ENCODE measurements at places on chromosomes 6 and 20.

DNA sequence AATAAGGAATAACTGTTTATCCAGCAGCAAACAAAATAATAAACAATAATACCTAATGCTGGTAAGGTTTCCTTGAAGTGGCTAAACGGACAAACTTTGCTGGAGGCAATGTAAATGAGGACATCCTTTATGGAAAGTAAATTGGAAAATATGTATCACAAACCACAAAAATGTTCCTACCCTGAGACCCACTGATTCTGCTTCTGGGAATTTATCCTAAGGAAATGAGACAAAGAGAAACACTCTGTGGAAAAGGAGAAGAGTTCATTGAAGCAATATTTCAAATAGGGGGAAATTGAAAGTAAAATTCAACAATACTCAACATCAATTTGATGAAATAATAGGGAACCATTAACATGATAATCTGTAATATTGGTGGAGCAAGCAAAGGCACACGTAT lies 37.9 kb downstream of the MAFB start:
- peak; percentile 87 for DNase-seq

- no peak for DNase-seq
These were observed 4.5 kb downstream of the BCAS4 start for GRCh38 chr20:50799176-50799889.

DNA sequence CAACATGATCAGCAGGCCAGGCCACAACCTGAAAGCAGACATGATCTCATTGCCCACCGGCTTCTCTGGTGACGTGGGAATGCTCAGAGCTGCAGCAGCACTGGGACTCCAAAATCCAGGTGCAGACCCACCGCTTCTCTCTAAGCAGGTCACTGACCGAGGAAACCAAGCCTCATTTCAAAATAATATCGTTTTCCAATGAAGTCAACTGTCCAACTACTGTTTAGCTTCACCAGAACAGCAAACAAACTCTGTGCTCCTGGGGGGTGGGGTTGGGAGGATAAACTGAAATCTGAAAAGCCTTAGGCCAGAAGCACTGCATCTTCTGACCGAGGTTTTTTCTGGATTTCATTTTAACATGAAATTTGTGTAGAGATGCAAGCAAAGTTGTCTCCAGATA lies at the start of gene GPLD1:
TSS of gene GPLD1 (minus strand) at position 109 of the 400 bp plus-strand sequence. CDS start at position 42, 67 bp downstream.
- no peak for DNase-seq

DNA sequence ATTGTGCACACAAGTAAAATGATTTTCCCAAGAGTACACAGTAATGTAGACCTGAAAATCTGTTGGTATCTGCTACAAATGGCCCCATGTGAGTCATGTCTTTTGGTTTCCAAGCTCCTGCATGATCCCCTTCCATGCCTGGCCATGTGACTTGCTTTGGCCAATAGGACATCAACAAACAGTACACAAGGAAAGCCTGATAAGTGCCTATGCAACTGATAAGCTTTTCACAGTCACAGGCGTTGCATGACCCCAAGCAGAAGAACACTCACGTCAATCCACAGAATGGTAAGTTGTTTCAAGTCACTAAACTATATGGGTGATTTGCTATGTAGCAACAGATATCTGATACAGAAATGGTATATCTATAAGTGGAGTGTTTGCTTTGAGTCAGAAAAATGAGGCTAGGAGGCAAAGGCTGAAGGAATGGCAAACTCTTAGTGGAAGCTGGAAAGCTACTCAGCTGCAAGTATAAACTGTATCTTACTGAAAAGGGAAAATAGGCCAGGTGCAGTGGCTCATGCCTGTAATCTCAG lies 160.1 kb upstream of the BEND3 start:
- peak; percentile 52 for DNase-seq

DNA sequence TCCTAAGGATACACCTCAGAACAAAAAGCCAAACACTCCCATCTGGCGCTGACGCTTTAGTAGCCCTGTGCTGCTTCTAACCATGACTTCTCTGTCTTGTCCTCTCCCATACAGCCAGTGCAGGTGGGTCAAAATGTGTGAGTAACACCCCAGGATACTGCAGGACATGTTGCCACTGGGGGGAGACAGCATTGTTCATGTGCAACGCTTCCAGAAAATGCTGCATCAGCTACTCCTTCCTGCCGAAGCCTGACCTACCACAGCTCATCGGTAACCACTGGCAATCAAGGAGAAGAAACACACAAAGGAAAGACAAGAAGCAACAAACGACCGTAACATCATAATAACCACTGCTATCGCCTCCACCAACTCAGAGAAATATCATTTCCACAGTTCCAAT lies 1.4 kb downstream of the DEFB132 start:
- DNase-seq, result peak; percentile 62

- no peak for DNase-seq
These were observed 95.9 kb upstream of the COL21A1 start for GRCh38 chr6:56343295-56343694.

DNA sequence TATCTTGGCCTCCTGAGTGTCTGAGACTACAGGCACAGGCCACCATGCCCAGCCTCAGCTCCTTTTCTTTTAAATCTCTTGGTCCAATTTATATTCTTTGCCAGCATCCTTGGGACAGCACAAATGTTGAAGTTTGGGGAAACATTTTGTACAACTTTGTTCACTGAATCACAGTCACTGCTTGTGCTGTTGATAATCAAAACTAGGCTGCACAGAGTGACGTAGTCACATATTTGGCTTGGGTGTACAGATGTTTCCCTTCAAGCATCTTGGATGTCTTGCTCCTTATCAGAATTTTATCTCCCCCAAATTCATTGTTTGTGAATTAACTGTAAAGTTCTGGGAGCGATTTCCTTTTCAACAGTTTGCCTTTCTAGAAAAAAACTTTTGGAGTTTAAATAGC lies 17.9 kb downstream of the CARMIL1 start:
- DNase-seq, result no peak

DNA sequence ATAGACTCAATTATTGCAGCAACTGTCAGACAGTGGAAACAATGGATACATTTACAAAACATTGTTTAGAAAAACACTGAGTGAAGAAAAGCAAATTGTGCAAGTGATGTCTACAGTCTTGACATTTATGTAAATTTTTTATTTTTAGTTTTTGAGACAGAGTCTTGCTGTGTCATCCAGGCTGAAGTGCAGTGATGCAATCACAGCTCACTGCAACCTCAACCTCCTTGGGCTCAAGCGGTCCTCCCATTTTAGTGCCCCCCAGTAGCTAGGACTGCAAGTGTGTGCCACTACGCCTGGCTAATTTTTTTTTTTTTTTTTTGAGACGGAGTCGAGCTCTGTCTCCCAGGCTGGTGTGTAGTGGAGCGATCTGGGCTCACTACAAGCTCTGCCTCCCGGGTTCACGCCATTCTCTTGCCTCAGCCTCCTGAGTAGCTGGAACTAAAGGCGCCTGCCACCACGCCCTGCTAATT lies 9.7 kb downstream of the CNBD2 start:
- no peak for DNase-seq

DNA sequence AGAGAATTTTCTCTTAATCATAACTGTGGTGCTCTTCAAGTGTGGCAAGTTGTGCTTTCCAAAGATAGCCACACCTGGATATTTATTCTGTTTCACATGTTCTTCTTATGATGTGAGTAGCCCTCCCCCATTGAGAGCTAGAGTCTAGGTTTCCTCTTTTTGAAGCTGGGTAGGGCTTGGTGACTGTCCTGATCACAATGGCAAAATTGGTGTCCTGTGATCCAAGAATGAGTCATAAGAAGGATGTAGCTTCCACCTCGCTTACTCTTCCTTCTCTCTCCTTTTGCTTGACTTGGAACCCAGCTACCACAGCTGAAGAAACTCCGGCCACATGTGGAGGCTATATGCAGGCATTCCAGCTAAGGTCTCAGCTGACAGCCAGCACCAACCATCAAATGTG lies 7.4 kb upstream of the IGF2R start:
- DNase-seq, result peak; percentile 53

GRCh38 chr6:17610835-17611234 lies 10.7 kb downstream of the FAM8A1 start:
- DNase-seq, result no peak

GRCh38 chr6:138417493-138418117 lies 13.6 kb downstream of the HEBP2 start:
- no peak for DNase-seq

GRCh38 chr6:4136354-4136831 lies 1.0 kb upstream of the ECI2 start:
- DNase-seq, result no peak

- DNase-seq, result no peak
These were observed 33.0 kb downstream of the HDDC2 start for GRCh38 chr6:125268765-125269164.

- peak; percentile 68 for DNase-seq
These were observed 88.0 kb upstream of the UST start for GRCh38 chr6:148658681-148659430.

DNA sequence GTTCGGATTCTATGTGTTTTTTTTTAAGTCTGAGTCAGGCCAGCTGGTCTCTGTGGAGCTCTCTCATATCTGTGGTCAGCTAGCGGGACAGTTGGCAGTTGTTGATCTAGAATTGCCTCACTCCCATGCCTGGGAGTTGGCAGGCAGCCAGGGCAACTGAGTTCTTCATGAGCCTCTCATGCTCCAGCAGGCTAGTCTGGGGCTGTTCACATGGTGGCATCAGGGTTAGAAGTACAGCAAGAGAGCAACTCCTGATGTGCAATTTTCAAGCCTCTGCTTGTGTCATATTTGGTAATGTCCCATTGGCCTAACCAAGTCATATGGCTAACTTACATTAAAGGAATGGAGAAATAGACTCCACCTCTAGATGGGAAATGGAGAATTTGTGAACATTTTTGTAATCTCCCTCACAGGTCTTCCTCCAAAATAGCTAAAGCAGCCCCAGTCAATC lies 6.7 kb upstream of the IFT52 start:
- DNase-seq, result peak; percentile 99

DNA sequence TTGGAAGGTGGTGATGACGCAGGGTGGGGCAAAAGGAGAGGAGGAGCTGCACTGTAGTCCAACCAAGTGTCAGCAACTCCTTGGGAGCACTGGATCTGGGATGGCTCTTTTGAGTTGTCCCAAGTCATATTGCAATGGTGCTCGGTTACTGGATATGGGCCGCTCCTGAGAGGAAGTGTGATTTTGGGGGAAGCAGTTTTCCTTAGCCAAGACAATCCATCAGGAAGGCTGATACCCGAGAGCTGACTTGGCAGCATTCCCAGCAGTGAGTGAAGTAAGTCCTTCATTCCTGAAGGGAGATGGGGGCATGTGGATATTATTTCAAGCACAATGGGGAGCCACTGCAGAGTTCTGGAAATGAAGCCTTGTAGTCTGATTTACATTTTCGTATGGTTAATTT lies 354.1 kb downstream of the RFPL4B start:
- DNase-seq, result peak; percentile 67

DNA sequence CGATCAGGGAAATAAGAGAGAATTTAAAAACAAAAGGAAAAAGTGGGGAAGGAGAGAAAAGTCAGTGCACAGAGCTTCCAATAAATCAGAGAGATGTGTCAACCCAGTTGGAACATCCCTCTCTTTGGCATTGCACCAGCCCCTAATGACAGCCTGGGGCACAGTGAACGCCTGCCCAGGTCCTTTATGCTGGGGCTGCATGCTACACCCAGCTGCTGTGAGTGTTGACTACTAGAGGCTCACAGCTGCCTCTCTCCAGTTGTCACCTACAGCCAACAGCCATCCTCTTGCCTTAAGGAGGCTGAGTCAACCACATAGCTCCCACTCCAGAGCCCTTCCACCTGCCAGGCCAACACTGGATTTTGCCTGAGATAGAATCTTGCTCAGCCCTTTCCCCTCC lies 19.0 kb downstream of the OR2H2 start:
- DNase-seq, result peak; percentile 10

GRCh38 chr6:136783495-136784270 lies 8.6 kb downstream of the MAP3K5 start:
- DNase-seq, result no peak

DNA sequence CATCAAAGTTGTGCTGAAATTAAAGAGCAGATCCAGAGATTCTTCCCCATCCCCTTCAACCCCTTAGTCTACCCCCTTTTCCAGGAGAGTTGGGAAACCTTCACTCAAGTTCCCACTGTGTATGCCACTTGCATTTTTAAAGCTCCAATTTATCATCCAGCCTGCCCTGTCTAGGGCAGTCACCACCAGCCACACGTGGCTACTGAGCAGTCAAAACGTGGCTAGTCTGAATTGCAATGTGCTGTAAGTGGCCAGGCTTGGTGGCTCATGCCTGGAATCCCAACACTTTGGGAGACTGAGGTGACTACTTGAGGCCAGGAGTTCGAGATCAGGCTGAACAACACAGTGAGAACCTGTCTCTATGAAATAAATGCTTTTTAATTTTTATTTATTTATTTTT lies 34.9 kb downstream of the ERGIC3 start:
- no peak for DNase-seq

DNA sequence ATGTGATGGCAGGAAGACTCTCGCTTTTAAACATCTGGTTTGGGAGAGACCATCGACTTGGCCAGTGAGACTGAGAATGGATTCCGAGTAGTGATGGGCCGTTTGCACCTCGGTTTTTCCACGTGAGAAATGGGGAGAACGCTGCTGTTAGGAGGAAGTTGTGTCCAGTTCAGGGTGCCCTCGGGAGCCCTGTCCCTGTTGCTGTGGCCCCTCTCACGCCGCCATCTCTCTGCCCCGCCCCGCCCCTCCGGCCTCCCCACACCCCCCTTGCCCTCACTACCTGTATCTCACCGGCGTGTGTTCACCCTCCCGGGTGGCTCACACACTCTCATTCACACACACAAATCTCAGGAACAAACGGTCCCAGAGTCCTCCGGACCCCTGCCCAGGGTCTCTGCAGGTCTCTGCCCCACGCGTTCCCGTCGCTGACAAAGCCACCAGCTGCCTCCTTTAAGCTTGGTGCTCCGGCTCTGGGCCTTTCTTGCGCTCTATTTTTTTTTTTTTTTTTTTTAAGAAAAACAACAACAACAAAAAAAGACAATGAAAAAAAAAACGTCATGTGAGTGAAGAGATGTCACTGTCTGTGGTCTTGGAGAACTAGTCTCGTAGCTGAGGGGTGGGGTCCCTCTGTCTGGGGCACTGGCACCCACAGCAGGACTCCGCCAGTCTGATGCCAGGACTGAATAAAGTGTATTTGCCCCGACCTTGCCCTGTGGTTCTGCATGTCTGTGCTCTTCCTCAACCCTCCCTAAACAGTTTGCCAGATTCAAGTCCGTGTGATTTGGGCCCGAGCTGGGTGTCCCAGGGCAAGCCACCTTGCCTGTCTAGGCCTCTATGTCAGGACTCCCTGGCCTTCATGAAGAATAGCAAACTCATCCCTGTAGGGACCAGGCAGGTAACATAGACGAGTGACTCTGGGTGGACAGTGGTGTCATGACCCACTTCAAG lies 2.9 kb downstream of the SOX12 start:
- no peak for DNase-seq

DNA sequence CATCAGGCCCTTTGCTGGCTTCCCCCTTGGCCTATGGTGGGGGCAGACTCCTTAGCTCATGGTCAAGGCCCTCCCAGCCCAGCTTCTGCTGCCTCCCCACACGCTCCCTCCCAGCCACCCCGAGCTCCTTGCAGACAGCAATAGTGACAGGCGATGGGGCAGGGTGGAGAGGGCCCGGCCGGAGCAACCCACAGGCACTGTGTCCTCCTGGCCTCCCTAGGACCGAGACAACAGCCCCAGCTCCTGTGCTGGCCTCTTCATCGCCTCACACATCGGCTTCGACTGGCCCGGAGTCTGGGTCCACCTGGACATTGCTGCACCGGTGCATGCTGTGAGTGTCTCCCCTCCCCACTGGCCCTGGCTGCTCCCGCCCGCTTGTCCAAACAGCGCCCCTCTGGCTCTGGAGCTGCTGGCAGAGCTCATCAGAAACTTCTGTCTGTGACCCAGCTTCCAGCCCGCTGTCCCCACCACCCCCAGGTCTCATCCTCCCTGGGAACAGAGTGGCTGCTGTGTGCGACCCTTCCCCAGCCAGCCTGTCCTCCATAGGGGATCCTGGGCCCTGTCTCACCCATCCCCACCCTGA lies 21.8 kb downstream of the NPEPL1 start:
- no peak for DNase-seq

All from M059J (cell line).